ENCODE measurements at places on chromosomes 12 and 14.
A peak's percentile ranks its signal among the peaks of the same experiment; 100 is the strongest.

GRCh38 chr12:103571286-103571685, 15.8 kb upstream of the STAB2 start:
- DNase-seq, result peak; percentile 25

- no peak for DNase-seq
Measured at GRCh38 chr12:57435293-57435692, 709 bp downstream of the INHBC start.

DNA sequence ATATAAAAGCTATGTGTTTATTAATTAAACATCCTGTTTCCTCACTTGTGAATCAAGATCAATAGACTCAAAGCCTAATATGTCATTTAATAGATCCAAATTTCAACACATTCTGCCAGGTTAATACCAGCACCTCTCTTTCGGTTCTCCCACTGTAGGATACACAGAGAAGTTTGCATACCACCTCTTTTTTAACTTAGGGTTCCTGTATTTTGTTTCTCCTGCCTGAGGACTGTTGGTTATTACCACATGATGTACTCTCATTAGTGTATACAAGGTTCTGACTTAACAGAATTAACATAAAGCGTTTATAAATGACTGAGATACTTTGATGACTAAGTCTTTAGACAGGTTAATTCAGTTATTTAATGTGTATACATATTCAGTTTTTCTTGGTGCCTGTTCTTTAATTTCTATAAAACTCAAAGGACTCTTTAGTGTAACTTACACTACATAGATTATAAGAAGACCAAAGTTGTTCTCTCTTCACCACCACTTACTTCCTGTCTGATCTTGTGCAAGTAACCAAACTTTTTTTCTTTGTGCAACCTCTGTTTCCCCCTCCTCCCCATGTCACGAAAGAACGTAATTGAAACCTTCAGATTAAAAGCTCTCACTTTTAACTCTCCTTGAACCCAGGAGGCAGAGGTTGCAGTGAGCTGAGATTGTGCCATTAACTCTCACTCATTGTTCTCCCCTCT, 89.8 kb upstream of the DNM1L start:
- no peak for DNase-seq

DNA sequence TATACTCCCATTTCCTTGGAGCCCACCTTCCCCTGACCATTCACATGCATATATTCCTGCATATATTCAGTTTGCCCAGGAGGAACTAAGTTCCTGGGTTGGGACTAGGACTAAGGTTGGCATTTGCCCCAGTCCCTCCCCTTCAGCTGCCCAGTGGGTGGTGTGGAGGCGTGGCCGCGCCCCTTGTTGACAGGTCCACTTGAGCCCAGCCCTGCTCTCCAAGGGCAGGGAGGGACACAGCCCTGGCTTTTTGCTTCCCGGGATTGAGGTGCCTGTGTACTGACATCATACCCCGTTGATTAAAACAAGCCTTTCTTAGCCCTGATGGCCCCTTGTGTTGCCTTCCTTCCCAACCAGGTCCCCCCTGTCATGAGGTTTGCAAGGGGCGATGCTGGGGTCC, 7.3 kb downstream of the ERBB3 start:
- DNase-seq, result no peak

GRCh38 chr12:38823738-38824137, 81.7 kb downstream of the CPNE8 start:
- no peak for DNase-seq

- no peak for DNase-seq
Measured at GRCh38 chr14:94679106-94679810, 67.1 kb downstream of the SERPINA3 start.

DNA sequence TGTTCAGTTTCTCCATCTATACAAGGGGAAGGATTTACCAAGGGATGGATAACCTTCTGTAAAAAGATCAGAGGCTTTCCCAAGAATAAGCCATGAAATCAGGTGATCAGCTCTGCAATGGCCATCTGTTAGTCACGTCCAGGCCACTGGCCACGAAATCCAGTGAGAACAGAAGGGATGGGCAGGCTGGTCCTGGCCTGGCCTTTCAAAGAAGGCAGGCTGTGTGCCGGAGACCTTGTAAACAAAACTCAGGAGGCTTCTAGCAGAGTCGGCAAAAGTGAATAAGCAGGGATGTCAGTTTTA, 68.5 kb downstream of the RNF34 start:
- DNase-seq, result no peak

- no peak for DNase-seq
Measured at GRCh38 chr14:106633721-106634120, 1107.3 kb downstream of the TMEM121 start.

DNA sequence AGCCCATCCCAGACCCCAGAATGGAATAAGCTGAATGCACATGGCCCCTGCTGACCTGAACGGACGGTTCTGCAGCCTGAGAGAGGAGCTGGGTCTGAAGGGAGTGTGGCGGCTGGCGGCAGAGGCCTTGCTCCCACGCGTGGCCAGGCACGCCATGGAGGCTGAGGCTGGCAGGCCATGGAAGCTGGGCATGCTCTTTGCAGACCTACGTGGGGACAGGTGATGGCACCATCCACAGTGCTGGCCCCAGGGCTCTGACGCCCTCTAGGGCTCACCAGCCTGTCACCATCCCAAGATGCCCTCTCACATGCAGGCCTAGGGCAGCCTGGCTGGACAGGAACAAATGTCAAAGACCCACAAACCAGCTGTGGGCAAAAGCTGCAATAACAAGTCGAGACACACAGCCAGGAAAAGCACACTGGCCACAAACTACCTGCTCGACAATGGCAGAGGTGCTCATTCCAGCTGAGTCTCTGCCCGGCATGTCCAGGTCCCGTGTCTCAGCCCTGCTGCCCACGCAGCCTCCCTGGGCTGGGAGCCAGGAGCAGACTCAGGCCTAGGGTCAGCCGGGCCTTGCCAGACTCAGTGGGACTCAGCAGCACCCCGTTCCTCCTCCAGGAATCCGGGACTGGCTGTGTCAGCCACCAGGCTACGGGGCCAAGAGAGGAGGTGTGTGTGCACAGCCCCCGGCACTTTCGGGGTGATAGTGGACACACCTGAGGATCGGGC, 19.7 kb downstream of the BTBD6 start:
- no peak for DNase-seq

- DNase-seq, result no peak
Measured at GRCh38 chr12:94798113-94798512, 147.8 kb upstream of the TMCC3 start.

DNA sequence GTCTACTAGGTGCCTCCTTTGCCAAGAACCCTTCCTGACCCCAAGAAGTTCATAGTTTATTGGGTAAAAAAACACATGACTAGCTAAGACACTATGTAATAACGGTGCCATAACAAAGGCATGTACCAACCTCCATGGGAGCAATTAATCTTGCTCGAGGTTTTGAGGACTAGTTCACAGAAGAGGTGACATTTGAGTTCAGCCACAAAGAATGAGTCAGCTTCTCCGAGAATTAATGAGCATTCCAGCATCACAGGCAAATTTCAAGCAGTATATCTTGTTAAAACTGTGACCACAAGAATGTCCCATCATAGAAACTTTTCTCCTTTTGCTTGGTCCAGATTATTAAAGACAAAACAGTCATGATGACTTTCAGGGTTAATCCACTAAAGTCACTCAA, 113.0 kb upstream of the RAP1B start:
- no peak for DNase-seq

DNA sequence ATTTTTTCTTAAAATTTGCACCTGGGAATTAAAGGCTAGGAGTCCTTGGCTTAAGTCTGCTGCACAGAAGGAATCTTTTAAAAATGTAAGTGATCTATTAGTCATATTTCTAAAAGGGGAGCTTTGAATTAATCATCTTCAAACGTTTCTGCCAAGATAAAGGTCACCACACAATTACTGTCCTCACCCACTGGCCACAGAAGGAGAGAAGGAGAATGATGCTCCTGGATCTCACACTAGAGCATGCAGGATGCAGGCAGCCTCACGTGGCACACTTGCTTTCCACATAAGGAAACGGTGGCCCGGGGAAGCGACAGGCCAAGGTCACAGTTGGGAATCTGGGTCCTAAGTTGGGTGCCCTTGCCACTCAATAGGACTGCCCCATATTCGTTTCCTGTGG, 16.9 kb downstream of the PLEKHG7 start:
- DNase-seq, result no peak

- DNase-seq, result no peak
Measured at GRCh38 chr14:91419044-91419397, 1.4 kb upstream of the CCDC88C start.

DNA sequence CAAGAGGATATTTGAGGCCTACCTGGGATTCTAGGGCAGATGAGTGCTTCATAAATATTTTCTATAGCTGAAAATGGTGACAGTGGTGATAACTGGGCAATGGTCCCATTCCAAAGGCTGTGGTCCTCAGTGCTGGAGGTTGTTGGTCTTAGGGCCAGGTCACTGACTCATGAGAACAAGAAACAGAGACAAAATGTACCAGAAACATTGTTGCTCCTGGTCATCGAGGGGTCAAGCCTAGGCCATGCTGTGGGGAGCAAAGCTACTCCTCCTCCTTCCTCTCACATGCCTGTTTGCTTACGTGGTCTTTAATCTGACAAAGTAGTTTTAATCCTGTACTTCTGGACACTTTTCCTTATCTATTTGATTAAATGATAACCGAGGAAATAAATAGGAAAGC, 33.8 kb downstream of the ERG28 start:
- DNase-seq, result no peak

DNA sequence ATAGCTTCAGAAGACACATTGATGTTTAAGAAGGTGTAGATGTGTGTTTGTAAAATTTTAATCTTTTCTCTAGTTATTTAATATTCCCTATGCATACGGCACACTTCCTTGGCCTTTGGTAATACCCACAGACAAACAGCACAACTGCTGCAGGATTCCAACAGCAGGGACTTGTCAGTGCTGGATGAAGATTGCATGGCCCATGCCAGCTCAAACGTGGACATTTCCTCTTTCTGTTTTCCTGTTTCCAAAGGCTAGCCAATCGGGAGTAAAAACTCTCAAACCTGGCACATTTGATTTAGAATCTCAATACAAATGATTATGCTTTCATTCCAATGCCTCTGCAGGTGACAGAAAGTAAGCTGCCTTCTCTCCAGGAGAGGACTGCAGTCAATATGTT, 22.5 kb upstream of the PDE3A start:
- DNase-seq, result no peak

GRCh38 chr14:106879241-106879640, 1352.9 kb downstream of the TMEM121 start:
- no peak for DNase-seq

- no peak for DNase-seq
Measured at GRCh38 chr12:29309320-29309902, 71.6 kb downstream of the ERGIC2 start.

DNA sequence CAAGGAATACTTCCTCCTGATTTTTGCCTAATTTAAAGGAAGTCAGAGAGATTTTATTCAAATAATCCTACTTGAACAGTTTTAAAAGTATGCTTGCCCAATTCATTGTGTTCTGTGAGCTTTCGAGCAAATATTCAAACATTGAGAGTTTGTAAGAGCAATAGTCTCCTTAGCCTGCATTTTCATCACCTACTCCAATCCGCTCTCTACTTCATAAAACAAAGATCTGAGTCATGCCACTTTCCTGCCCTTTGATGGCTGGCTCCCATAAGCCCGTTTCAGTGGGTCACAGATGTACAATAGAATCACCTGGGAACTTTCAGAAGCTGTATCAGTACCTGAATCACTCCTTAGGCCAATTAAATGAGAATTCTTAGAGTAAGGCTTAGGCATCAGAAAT, 319.2 kb downstream of the PDZRN4 start:
- DNase-seq, result no peak

DNA sequence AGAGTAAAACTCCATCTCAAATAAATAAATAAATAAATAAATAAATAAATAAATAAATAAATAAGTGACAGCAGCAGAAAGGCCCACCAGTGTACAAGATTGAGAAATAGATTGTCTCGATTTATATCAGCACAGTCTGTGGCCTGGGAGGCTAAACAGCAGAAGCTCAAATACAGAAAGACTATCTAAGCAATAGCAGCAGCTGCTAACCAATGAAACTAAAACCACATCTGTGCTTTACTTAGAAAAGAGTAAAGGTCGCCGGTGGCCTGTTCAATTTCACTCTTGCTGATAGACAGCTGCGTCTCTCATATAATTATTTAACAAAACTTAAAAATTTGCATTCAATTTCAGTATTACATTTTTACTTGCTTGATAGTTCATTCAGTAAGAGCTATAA, 325.7 kb downstream of the CEP128 start:
- no peak for DNase-seq

DNA sequence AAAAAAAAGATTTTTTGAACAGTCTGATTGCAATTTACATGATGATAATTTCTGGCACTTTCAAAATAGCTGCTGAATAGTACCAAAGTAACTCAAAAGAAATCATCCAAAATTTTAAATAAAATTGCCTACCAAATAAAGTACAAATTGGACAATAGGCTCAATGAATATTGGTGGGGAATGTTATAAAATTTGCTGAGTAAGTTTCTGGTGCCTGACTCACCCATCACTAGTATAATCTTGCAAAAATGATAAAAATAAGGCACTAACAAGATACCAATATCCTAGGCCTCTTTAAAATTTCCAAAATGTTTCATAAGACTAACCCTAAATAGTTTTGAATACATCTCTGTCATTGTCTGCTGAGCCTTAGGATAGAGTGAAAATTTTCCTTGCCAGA, 145.3 kb upstream of the LRFN5 start:
- no peak for DNase-seq

DNA sequence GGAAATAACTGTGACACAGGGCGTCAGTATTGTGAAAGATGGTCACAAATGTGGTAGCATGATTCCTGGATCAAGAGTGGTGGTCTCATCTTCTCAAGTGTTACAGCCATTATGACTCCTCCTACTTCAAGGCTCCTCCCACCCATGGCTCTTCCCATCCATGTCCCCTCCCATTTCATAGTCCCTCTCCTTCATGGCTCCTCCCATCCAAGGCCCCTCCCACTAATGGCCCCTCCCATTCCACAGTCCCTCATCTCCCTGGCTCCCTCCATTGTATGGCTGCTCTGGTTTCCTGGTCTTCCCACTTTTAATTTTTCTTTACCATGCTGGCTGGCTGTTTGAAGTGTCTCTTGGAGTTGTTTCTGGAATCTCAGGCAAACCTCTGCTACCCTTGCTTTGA, 1375.2 kb upstream of the TMEM132C start:
- no peak for DNase-seq

- no peak for DNase-seq
Measured at GRCh38 chr12:91989143-91989542, 156.5 kb downstream of the BTG1 start.

- DNase-seq, result no peak
Measured at GRCh38 chr14:105568859-105569766, 42.7 kb downstream of the TMEM121 start.

GRCh38 chr14:53214384-53214783, 61.3 kb upstream of the DDHD1 start:
- DNase-seq, result peak; percentile 26

- DNase-seq, result no peak
Measured at GRCh38 chr14:93976477-93977057, at the start of gene ASB2. ASB2 (minus strand) TSS chr14:93976570; CDS start chr14:93964539, 12,031 bp downstream.

All from right kidney (tissue), 9 donors.